ENCODE measurements at places on chromosomes 12 and 14.

DNA sequence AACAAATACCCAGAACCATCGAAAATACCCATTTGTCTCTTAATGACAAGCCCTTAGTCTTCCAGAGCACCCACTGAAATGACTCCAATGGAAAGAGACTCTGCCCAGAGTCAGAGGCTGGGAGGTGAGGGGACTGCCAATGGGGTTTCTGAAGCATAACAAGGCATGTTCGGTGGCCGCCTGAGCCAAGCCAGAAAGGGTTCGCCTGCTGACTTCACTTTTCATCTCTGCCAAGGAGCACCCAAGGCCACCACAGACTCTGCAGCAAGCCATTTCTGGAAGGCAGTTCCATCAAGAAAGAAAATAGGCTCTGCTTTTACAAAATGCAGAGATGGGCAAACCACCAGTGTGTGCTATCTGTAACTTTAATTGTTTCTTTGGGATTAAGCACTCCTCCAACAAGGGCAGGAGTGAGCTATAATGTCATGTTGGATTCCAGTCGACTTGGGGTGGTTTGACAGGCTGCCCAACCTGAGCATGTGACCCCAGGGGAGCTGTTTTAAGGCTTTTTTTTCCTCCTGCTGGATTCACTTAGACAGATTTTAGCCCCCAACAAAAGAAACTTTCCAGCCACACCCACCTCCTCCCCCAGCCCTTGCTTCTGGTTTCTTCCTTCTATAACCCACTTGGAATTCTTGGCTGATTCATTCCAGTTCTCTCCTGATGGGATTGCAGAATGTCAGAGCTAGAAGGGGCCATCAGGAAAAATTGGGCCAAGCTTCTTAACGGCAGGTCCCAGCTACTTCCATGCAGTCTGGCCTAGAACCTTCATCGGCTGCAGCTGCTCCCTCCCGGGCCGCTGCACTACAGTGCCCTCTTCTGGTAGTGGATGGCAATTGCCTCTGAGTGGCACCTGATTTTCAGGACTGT, 24.1 kb downstream of the CKAP4 start:
- peak; percentile 31 for DNase-seq

DNA sequence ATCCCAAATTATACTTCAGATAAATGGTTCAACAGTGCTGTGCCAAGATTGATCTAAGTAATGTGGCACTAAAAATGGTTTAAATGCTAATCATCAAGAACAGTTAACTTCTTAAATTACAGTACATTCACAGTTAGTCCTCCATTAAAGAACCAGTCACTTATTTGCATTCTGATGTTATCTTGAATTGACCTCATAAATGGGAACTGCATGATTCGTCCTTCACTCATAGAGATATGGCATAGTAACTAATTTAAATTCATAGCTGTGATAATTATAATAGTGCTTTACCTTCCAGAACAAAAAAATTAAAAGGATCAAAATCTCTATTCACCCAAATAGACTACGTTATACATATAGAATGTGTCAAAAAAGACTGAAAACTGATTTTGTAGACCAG, 61.1 kb downstream of the COCH start:
- no peak for DNase-seq

GRCh38 chr12:53972152-53972702, 699 bp upstream of the HOXC11 start:
- DNase-seq: no peak

DNA sequence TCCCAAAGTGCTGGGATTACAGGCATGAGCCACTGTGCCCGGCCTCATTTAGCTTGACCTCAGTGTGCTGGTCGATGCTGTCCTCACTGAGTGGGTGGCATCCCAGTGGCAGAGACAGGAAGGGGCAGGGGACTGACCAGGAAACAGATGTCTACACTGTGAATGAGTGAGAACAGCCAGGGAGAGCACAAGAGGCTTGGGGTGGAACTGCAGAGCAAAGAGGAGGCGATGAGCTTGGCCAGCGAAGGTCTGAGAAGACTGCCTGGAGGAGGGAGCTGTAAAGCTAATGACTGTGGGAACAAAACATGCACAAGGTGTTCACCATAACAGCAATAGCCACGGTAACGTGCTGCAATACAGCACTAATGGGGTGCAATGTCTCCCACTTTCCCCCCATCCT, 57.2 kb upstream of the BEGAIN start:
- DNase-seq: no peak

GRCh38 chr14:102898776-102899515, 23.5 kb upstream of the AMN start:
- DNase-seq: no peak

DNA sequence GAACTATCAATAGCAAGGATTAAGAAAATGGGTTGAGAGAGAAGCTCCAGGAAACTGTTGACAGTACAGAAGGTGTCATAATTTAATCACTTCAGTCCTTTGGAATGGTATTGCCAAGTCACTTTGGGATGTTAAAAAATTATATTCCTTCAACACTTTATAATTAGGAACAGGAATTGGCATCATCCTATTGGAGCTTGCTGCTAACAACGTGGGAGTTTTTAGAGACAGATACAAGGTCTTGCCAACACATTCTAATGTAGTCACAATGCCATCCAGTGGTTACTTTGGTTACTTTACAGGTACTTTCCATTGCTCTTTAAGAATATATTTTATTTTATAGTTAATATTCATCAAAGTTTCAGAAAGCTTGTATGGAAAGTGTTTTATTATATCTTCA, 310.1 kb downstream of the SYT1 start:
- no peak for DNase-seq

- no peak for DNase-seq
Measured at GRCh38 chr14:77107228-77107627, 9.2 kb downstream of the CIPC start.

- DNase-seq: no peak
Measured at GRCh38 chr14:103028161-103028767, 29.1 kb downstream of the CDC42BPB start.

GRCh38 chr12:66739940-66740651, 61.2 kb upstream of the GRIP1 start:
- no peak for DNase-seq

DNA sequence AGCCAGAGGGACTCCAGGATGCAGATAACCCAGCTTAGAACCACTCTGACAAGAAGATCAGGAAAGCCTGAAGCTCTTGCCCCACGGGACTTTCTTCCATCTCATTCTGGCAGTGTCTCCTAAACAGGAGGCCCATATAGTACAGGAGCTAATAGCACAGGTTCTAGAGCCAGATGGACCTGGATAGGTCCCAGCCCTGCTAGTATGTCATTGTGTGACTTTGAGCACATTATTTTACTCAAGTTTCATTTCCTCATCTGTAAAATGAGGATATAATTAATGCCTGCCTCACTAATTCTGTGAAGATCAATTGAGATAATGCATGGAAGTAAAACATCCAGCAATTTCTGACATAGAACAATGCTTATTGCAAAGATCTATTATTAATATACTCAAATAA, 66.5 kb upstream of the GZMB start:
- no peak for DNase-seq

GRCh38 chr12:116381744-116382685, 104.5 kb upstream of the MED13L start:
- DNase-seq: no peak

DNA sequence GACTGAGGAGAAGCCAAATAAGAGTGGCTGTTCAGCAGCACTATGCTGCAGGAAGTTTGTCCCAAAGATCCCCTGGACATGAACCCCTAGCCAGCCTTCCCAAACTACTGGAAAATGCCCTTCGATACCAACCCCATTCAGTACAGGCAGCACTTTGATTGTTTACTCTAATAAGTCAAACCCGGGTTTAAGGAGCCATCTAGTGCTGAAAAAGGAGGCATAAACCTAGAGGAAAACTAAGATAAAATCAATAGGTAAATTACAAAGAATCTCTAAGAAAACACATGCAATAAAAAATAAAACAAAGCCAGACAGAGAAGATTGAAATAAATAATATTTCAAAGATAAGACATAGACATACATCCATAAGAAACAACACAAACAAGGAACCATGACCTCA, 771.6 kb downstream of the RPS29 start:
- no peak for DNase-seq

- no peak for DNase-seq
Measured at GRCh38 chr12:55726971-55727370, 1.8 kb downstream of the CD63 start.
